ENCODE measurements at places on chromosomes 16 and 17. TPM values are rescaled to one million over a fixed set of nuclear protein-coding genes. Genes with fewer than 3 reads are reported as not detected.
A peak's percentile ranks its signal among the peaks of the same experiment; 100 is the strongest.

Gene ZNHIT3
- 7.0 TPM for total RNA-seq

DNA sequence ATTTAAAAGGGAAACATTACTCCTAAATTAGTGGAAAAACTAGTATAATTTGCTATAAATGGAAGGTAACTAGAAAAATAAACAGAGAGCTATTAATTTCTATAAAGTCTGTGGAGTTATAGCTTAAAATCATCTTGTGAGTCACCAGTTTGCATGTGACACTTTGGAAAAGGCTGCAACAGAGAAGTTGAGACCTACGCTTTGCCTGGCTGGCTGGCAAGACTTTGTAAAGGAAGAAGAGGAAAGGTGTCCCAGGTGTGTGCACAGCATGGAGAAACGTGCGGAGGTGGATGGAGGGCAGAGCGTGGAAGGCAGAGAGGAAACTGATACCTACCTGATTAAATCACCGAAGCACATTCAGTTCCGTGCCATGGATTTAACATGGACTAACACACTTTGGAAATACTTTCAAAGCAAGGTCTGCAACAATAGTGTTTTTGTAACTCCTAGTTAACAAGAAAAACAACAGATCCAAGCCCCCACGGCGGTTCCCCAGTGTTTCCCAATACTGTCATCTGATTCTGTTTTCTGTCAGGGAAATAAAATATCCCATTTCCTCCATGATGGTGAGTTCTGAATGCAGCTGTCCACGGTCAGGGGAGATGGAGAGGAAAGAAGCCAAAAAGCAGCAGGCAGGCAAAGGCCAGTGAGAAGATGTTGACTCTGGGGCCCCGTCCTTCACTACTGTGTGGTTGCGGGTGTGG is 134.8 kb downstream of the XYLT1 start:
- H3K4me1 ChIP-seq: peaks cover 10% of the 10 kb centered on the region
- no peak for DNase-seq
- H3K27ac ChIP-seq: peak overlapping the region; percentile 78
- no peak overlapping the region for H3K4me3 ChIP-seq
- no peaks in the 10 kb centered on the region for H3K27me3 ChIP-seq

- no peak overlapping the region for H3K4me3 ChIP-seq
- peaks cover 56% of the 10 kb centered on the region for H3K27me3 ChIP-seq
- no peak overlapping the region for H3K27ac ChIP-seq
- no peak for DNase-seq
- H3K36me3 ChIP-seq: no peaks in the 10 kb centered on the region
These were observed 3.5 kb upstream of the MTHFSD start for GRCh38 chr16:86558355-86559193.

DNA sequence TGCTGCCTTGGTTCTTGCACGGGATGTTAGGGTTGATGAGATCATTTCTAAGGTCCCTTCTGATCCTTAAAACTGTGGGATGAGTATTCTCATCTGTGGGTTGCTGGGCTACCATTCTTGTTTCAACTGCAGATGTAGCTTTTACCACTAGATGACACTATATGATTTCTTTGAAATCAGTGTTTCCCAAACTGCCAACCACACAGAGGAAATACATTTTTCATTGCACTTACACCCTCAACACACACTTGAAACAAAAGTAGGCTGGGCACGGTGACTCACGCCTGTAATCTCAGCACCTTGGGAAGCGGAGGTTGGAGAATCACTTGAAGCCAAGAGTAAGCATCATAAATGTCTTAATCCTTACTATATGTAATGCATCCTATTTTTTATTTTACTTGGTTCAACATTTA is 15.3 kb downstream of the LCMT1 start:
- H3K4me1 ChIP-seq: peaks cover 5% of the 10 kb centered on the region
- H3K36me3 ChIP-seq: peaks cover 57% of the 10 kb centered on the region
- no peak overlapping the region for H3K4me3 ChIP-seq
- H3K27ac ChIP-seq: no peak overlapping the region

Gene KDM6B
- total RNA-seq: 12.3 TPM

DNA sequence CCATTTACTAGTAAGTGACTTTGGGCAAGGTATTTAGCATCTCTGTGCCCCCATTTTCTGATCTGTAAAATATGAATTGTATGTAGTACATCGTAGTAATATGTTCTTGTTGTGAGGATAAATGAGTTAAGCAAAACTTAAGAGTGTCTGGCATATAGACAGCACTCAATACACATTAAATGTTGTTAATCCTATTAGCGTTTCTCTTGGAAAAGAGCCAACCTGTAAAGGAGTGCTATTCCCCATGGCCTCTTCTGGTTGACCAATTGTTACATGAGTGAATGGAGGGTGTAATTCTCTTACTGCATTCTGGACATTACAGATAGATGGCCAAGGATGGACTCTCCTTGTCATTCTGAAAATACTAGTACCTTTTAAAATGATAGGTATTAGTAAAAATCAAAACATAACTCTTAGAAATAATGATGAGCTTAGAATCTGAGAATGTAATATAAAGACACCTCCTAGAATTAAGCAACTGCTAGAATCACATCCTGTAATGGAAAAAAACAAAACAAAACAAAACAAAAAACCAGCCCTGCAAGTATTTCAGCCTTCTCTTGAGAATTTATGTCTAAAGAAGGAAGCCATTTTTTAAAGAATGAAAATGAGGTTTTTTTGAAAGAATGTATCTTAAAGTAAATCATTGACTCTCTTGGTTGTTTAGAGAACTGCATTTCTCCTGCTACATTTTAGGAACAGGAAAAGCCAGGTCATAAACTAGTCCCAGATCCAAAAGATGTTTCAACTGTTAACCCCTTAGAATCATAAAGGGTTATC is 30.5 kb downstream of the IQCK start:
- peaks cover 42% of the 10 kb centered on the region for H3K4me1 ChIP-seq
- H3K36me3 ChIP-seq: no peaks in the 10 kb centered on the region
- H3K27me3 ChIP-seq: no peaks in the 10 kb centered on the region

- peaks cover 97% of the 10 kb centered on the region for H3K36me3 ChIP-seq
- no peak overlapping the region for H3K4me3 ChIP-seq
- H3K4me1 ChIP-seq: peaks cover 5% of the 10 kb centered on the region
- no peak for DNase-seq
- no peak overlapping the region for H3K27ac ChIP-seq
These were observed 10.6 kb upstream of the SLC38A8 start for GRCh38 chr16:84053237-84053636.

Data from stomach (tissue), 19 donors.